Brain pericyte (primary cell): ENCODE measurements at places on chromosomes 13 and 19.

GRCh38 chr13:114275304-114275703 lies 6.1 kb upstream of the UPF3A start:
- DNase-seq: no peak

DNA sequence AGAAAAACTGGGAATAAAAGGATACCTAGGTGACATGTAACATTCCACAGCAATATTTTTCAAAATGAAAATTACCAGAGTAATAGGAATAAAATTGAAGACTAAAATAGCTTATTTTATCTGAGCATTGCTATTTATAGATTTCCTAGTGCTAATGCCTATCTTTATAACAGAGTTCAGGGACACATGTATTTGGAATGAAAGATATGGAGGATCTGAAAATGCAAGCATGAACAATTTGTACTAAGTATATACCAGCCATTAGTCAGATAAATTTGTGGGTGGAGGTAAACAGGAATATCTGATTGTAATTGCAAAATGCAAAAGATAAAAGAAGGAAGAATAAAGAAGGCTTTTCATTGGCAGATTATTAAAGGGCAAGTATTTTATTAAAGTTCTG lies 345.9 kb downstream of the GPC5 start:
- no peak for DNase-seq

DNA sequence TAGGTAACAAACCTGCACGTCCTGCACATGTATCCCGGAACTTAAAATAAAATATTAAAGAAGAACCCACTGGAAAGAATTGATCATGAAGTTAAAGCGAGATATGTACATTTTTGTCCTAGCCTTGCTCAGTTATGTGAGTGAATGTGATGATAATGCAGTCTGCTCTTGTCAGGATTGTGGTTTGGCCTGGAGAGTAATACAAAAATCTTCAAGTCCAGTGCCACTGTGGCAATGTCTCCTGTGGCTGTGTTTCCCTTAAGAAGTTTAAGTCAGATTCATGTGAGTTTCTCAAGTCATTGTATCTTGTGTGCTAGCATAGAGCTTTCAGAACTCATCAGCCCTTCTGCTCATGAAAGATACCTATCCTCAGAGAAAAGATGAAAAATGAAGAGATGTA lies 18.0 kb upstream of the ITGBL1 start:
- DNase-seq: no peak

GRCh38 chr19:41792513-41793413 lies 3.6 kb upstream of the CEACAM3 start:
- DNase-seq: no peak

- no peak for DNase-seq
These were observed 704.3 kb downstream of the FGF9 start for GRCh38 chr13:22375151-22375550.

- DNase-seq: no peak
These were observed 671.3 kb upstream of the ARGLU1 start for GRCh38 chr13:107239213-107239612.

GRCh38 chr13:107079423-107080049 lies 511.6 kb upstream of the ARGLU1 start:
- no peak for DNase-seq

- DNase-seq: no peak
These were observed 1487.7 kb upstream of the SLC10A2 start for GRCh38 chr13:104553896-104554295.

- no peak for DNase-seq
These were observed 5.5 kb downstream of the EPS8L1 start for GRCh38 chr19:55080968-55081769.

DNA sequence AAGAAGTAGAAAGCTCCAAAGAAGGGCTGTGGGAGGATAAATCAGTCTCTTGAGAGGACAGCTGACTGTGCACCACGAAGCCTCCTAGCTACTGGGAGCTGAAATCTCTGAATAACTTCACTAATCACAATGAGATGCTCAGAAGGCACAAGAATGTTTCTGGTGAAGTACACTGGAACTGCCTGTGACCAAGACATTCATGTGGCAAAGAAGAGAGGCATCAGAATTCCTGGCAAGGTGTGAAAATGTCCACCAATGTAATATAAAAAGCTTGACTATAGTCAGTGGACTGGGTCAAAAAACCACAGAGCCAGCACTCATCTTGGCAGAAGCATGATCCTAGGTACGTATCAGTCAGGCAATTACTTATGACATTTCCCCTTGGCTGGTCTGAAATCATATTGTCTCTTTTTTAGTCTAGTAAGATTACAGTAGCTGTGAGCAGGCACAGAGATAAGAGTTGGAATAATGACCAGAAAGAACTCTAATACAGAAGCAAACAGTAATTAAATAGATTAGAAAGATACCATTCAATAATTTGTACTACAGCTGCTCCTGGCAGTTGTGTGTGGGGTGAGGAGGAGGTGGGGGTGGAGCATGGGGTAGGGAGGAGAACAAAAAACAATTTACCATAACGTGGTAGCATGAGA lies 434.7 kb downstream of the DIAPH3 start:
- no peak for DNase-seq

DNA sequence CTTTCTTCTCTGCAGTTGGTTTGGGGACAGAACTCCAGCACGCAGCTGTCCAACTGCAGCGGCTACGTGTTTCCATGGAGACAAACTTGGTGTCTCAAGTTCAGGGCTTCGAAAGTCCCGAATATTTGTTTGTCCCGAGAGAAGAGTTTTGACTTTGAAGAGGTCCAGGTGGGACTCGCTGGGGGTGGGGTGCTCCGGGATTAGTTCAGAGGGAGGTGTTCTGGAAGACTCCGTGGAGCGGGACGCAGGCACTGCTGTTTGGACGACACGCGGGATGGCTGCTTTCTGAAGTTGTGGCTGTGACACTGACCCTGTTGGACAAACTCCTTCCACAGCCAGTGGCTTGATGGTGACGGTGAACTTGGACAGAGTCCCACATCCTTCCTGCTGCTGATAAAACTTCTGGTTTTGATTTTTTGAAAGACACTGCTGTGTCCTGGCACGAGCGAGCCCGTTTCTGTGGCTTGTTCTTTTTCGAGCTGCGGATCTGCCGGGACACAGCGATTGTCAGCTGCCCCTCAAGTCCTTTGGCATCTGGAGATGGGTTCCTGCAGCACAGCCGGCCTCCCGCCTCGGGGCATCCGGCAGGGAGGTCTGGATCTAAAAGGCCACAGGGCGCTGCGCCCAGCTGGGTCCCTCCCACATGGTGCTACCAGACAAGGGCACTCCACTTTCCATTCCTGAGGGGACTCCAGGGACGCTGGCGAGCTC lies 15.9 kb upstream of the RANBP3 start:
- no peak for DNase-seq

DNA sequence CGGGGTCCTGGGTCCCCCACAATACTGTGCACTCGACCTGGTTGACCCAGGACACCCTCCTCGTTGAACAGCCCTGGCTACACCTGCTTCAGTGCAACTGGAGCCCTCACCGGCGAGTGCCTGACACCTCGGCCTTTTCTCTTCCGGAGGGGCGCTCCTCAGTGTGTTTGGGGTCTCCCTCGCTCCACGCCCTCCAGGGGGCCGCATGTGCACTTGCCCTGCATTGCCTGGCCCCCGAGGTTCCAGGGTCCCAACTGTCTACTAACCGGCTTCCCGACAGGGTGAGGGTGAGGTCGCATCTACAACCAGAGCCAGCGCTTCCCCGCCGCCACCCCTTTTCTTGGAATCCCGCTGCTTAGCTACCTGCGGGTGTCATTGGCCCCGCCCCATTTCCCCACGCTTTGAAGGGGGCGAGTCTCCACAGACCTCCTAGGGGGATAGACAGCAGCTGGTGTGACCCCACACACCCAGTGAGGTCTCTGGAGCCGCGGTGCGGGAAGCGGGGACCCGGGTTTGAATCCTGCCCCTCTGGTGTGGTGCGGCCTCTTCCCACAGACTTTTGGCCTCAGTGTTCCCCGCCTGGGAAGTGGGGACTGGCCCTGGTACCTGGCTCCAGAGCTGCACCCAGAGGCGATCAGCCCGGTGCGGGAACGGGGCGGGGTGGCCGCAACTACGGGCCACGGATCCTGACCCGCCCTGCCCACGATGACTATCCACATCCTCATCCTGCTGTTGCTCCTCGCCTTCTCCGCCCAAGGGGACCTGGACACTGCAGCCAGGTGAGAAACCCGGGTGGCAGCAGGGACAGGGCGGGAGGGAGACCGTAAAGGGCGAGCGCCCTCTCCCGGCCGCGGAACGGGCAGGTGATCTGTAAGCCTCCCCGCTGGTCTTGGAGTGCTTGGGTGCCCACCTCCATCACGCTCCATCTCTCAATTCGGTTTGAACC lies at the start of gene ADM5:
ADM5 (plus strand) TSS at position 462 of the 946 bp plus-strand sequence; CDS start at position 706, 244 bp downstream.
- DNase-seq: no peak

- DNase-seq: no peak
These were observed 49.5 kb downstream of the C13orf46 start for GRCh38 chr13:113924184-113924901.

DNA sequence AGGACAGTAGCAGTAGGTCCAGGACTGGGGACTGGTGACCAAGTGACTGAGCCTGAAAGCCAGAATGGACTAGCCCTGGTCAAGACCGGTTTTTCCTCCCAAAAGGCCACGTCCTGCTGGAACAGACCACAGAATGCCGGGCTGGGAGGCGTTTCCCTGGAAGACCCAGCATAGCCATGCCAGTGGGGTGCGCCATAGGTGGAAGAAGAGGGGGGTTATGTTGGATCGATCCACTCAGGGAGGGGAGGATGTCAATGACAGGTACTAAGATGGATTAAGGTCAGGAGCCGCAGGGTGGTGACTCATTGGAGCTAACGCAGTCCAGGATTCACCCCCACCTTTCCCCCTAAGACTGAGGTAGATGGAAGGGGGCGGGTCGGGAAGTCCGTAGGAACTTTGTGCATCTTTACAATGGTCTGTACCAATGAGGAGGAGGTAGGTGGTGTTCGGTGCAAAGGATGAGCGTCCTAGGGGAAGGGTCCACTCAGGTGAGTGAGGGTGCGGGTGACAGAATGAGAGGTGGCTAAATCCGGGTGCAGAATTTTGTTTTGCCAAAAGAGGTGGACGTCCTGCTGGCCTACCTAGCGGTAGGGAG lies 21.0 kb downstream of the VASP start:
- DNase-seq: no peak

DNA sequence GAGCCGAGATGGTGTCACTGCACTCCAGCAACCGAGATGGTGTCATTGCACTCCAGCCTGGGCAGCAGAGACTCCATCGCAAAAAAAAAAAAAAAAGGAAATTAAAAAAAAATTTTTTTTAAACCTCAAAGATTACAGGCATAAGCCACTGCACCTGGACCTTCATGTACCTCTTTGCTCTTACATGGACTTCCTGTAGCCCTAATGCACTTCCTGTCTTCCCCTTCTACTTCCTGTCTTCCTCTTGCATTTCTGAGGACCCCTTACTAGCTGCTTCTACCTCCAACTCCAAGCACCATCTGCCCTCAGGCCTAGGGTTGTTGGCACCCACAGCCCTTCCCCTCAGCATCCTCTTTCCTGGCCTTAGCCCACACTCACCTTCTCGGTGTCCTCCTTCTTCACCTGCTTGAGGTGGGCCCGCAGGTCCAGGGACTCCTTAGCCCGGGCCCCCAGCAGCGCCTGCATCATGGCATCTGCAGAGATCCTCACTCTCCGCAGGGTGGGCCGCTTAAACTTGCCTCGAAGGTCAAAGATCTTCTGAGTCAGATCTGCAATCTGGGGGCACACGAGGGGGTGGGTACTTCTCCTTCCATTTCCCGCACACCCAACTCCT lies 3.8 kb downstream of the TNNI3 start:
- DNase-seq: no peak

DNA sequence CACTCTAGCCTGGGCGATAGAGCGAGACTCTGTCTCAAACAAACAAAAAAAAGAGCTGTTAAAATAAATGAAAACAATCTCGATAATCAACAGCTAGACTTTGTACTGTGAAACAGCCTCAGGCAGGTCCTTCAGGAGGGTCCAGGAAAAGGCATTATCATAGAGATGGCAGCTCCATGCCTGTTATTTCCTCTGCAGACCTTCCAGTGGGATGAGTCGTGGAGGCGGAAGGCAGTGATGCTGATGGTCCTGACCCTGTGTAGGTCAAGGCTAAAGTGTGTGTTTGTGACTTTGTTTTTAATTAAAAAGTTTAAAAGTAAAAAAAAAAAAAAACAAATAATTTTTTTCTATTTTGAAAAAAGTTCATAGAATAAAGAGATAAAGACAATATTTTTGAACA lies 117.4 kb downstream of the TNFRSF19 start:
- no peak for DNase-seq

DNA sequence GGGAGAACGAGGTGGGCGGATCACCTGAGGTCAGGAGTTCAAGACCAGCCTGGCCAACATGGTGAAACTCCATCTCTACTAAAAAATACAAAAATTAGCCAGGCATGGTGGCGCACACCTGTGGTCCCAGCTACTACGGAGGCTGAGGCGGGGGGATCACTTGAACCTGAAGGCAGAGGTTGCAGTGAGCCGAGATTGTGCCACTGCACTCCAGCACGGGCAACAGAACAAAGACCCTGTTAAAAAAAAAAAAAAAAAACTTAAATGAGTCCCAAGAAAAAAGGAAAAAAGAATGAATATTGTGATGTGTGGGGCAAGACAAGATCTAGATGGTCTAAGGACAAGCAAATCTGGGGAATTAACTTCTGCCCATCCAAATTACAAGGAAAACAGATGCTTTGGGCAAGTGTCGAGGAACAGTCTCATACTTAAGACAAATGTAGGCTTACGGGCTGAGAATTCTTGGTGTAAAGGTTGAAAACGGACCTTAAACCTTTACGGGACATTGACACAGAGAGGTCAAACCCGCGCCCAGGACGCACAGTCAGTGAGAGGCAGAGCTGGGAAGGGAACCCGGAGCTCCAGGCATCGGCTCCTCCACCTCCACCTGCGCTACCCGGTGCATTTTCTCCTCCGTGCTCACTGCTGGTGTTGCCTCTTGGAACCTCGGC lies 656 bp upstream of the ZNF324 start:
- DNase-seq: no peak

DNA sequence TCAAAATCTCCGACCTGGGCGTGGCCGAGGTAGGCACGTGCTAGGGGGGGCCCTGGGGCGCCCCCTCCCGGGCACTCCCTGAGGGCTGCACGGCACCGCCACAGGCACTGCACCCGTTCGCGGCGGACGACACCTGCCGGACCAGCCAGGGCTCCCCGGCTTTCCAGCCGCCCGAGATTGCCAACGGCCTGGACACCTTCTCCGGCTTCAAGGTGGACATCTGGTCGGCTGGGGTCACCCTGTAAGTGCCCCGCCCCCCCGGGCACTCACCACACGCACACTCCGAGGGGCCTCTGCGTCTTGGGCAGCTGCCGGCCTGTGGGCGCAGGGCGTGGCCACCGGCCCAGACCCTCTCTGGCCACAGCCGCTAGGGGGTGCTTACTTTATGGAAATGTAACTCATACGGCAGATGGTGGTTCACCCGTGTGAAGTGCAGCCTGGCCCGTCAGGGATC lies 14.9 kb downstream of the STK11 start:
- no peak for DNase-seq

- no peak for DNase-seq
These were observed 2.9 kb downstream of the RAP2A start for GRCh38 chr13:97436845-97437244.

DNA sequence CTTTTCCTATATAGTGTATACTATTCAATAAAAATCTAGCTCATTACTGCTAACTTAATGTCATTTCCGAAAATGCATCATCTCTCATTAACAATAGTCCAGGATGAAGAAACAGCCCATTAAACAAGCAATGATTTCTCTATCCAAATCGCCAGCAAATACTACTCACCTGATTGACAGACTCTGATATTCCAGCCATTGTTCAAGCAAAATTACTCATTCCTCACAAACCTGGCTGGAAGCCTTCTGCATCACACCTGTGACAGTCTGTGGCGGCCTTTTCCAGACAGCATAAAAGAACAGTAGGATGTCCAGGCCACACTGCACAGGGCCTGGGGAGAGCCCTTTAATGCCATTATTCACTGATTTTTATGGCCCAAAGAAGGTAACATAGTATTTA lies 115.9 kb downstream of the ABCC4 start:
- no peak for DNase-seq

- DNase-seq: no peak
These were observed 70.8 kb downstream of the FNDC3A start for GRCh38 chr13:49046519-49046918.
